ENCODE measurements at places on chromosomes 2 and 18.

GRCh38 chr2:32627441-32627813 is 423 bp upstream of the TTC27 start:
- peak; percentile 66 for DNase-seq

- DNase-seq = no peak
These were observed 41.7 kb downstream of the PLEKHM3 start for GRCh38 chr2:207983641-207984042.

GRCh38 chr2:173130496-173131465 is 55.1 kb downstream of the MAP3K20 start:
- no peak for DNase-seq

DNA sequence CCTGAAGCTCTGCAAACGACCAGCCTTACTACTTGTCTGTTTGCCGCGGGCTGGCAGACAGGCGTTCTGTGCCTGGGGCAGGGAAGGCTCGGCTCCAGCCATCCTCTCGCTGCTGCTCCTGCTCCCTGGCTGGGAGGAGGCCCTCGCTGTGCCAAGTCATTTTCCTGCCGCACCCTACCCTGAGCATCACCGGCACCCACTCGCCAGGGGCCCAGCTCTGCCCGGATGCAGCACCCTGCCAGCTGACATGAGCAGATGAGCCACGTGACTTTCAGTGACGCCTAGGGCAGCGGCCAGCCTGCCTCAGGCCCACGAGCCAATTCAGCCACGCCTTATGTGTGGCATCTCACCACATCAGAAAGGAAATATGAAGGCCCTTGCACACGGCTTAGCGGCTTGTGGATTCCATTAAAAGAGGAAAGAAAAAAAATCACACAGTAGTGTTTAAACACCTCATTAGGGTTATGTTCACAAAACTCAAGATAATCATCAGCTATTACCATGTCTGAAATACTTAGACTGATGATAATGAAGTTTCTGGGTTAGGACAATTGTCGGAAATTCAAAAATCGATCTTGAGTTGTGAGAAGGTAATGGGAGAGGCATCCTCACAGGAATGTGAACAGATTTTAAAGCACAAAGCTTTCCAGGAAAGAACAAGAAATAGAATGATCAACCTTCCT is 250.5 kb downstream of the TWIST2 start:
- no peak for DNase-seq

- DNase-seq = no peak
These were observed 39.6 kb downstream of the MGAT4A start for GRCh38 chr2:98691303-98691702.

GRCh38 chr18:25799231-25799630 is 291.2 kb downstream of the SS18 start:
- DNase-seq = no peak

DNA sequence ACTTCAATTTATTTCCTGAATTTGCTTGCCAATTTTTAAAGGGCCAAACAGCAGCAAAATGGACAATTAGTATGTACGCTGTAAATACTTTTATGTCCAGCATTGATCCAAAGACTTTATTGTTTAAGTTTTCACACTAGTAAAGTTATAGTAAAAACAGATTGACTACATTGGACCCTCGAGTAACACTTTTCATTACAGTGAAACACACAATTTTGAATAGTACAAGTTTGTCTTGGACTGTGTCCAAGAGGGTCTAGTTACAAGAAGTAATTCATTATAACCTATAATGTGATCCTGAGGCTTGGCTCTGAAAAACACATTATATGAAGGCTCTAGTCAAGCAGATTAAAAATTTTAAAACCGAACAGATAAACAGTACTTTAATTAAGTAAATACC is 11.4 kb upstream of the RBBP8 start:
- DNase-seq = no peak

DNA sequence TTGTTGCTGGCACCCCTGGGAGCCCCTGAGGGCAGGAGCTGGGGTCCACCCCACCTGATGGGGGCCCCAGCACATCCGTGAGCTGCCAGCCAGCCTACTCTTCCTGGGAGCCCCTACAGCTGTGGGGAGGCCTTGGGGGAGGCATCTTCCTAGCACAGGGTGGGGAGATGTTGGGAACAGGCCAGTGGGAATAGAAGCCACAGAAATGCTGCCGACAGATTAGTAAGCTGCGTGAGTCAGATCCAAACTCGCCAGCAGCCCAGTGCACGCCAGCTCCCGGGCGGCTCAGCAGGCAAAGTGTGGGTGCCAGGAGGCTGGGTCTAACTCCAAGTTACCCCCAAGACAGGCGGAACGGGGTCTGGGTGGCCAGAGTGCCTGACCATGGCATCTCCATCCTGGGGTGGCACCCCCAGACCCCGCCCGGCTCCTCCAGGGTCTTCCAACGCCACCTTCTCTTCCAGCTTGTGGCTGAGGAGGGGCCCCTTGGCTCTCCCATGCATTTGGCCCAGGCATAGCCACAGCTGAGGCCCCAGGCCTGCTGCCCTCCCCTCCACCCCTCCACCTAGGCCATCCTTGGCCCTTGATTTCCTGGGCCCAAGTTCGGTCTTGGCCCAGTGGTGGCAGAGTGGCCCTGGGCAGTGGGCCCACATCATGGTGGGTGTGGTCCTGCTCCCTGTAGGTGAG is 15.3 kb downstream of the CROCC2 start:
- DNase-seq = no peak

DNA sequence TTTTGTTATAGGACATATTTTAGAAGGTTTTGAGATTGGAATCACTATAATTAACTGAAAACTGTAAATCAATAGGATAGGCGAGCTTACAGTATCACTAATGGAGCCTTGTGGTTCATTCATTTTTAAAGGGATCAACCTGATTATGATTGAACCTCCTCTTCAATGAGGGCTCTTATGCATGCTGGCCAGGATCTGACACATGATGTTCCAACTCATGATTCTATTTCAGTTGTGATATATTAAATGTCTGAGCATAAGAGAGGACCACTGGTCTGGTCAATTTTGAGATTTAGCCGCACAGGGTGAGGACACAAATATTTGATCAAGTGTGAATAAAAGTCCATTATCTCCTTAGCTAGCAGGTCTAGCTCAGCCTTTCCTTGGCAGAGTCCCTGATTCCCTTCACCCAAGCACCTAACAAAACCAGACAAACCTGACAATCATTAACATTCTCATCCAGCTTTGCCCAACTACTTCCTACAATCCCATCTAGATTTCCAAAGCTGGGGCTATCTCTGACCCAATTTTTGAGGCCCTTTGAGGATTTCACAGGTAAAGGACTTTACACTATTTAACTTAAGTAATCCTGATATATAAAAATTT is 6.9 kb upstream of the MAP4K4 start:
- DNase-seq = no peak

- no peak for DNase-seq
These were observed 78.0 kb upstream of the KCNJ3 start for GRCh38 chr2:154620471-154620870.

- no peak for DNase-seq
These were observed 69.7 kb upstream of the BOD1L2 start for GRCh38 chr18:57077005-57077765.

- DNase-seq = no peak
These were observed 58.9 kb upstream of the TEX51 start for GRCh38 chr2:126839796-126840195.

DNA sequence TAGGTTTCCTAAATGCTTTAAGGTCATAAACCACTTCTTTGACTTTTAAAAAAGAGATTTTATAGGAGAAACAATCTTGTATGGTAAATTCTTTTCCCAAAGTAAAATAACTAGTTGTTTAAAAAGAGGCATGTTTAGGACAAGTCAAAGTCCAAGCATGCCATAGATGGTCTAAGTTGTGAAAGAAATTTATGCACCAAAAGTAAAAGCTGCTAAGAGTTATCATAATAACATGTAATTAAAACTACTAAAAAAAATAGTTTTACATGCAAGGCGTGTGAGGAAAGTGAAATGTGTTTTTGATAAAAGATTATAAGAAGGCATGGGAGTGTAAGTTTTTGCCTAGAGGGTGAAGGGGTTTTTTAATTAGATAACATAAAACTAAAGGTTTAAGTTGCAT is 22.5 kb downstream of the FAM210A start:
- DNase-seq = peak; percentile 15

GRCh38 chr18:79326413-79327198 is 69.1 kb upstream of the NFATC1 start:
- DNase-seq = no peak

DNA sequence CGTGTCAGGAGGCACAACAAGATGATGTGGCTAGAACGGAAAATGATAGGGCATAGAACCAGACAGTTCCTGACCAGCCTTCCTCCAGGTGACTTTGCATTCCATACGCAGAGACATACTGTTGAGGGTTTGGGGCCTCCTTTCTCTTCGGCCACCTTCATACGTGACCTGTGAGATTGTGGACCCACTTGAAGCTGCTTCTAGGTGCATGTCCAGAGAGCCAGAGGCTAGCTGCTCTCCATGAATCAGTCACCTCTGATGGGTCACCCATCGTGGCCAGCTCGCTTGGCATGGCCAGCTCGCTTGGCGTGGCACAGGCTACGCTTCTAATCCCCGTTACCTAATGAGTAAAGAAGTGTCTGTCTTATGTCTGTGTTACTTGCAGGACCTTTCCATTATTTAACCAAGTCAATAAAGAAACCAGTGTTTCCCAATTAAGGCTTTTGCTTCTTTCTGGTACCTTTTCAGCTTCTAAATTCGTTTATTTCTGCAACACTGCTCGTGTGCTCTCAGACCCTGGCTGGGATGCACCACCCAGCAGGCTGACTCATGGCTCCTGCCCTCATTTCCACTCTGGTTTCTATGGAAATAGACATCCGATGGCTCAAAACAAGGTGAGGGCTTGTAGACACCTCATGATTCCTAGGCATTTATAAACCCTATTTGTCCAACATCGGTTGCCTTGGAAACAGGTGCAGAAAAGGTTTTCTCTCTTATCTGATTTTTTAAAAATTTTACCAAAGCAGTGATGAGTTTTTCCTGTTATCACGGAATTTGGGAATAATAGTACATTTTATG is 86.7 kb upstream of the B3GNT7 start:
- DNase-seq = no peak

- no peak for DNase-seq
These were observed 638 bp downstream of the CEP192 start for GRCh38 chr18:12991821-12992179.

DNA sequence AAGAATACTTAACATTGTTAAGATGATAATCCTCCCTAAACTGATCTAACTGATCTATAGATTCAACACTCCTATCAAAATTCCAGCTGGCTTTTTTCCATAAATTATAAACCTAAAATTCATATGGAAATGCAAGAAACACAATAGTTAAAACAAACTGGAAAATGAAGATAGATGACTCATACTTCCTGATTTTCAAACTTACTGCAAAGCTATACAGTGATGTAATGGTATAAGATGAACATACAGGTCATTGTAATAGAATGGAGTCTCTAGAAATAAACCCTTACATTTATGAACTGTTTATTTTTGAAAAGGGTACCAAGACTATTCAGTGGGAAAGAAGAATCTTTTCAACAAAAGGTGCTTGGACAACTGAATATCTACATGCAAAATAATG is 32.3 kb downstream of the UBXN4 start:
- no peak for DNase-seq

- no peak for DNase-seq
These were observed 24.9 kb upstream of the TTR start for GRCh38 chr18:31566576-31567306.

- no peak for DNase-seq
These were observed 35.3 kb downstream of the NCKAP5 start for GRCh38 chr2:133532919-133533318.

DNA sequence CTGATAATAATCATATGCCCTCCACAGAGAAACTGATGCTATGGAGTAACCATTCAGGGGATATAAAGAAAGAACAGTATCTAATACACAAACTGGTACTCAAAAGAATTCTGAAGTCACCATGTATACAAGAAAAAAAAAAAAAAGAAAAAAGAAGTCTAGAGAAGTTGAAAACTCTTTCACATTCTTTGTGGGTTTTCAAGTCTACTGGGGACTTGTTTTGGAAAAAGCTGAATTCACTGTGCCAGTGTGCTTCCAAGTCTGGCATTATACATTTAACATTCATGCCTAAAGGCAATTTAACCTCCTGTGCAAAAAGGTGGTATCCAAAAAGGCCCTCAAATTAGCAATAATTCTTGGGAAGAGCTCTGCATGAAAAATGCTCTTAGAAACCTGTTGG is 94.8 kb upstream of the ITGB6 start:
- DNase-seq = no peak

DNA sequence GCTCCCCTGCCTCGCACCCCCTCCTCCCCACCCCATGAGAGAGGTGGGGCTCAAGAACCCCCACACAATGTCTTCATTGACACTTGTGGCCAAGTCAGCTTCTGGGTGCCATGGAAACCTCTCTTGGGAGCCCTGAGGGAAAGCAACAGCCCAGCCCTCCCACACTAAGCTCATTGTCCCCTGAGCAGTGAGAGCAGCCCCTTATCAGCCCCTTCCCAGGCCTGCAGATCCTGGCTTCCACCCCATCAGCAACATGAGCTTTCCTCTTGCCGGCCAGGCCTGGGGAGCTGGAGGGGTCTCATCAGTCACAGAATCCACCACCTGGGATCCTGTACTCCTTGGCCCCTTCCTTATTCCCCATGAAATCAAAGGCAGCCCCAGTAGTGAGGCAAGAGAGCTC is 107.8 kb upstream of the ST3GAL5 start:
- peak; percentile 38 for DNase-seq

- no peak for DNase-seq
These were observed 79.8 kb upstream of the MC4R start for GRCh38 chr18:60452421-60452820.

All from neural progenitor cell (in vitro differentiated cells).